ENCODE measurements at places on chromosomes 3 and 15.

DNA sequence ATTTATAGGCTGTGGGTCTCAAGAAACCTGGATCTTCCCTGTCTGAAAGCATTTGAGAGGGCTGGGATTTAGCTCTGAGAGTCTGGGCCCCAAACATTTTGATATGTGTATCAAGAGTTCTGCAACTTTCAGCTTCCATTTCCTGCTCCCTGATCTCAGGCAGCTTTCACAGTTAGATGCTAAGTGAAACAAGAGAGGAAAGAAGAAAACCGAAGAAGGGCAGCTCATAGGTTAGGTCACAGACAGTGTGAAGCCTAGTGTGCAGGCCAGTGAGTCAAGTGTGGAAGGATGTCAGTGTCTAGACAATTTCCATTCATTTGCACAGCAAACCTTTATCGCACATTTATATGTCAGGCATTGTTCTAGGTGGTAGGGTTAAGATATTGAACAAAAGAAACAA, 173.6 kb upstream of the PROK2 start:
- no peak for DNase-seq

- DNase-seq: no peak
Measured at GRCh38 chr15:83955806-83956265, 279.7 kb upstream of the GOLGA6L4 start.

DNA sequence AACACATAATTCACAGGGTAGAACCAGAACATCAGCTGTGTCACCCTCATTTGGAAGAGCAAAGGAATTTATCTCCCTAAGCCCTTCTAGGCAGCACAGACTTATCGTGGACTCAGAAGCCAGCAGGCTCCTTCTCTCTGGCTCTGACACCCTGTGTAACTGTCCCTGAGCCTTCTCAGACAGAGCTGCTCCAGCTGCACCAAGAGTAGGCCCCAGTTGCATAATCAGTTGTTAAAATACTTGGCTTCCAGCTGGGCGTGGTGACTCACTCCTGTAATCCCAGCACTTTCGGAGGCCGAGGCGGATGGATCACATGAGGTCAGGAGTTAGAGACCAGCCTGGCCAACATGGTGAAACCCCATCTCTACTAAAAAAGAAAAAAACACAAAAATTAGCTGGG, 49.4 kb upstream of the ACVR2B start:
- no peak for DNase-seq

- DNase-seq: no peak
Measured at GRCh38 chr3:45572755-45573154, 21.8 kb upstream of the LIMD1 start.

- DNase-seq: no peak
Measured at GRCh38 chr3:71397046-71397445, 186.5 kb downstream of the FOXP1 start.

DNA sequence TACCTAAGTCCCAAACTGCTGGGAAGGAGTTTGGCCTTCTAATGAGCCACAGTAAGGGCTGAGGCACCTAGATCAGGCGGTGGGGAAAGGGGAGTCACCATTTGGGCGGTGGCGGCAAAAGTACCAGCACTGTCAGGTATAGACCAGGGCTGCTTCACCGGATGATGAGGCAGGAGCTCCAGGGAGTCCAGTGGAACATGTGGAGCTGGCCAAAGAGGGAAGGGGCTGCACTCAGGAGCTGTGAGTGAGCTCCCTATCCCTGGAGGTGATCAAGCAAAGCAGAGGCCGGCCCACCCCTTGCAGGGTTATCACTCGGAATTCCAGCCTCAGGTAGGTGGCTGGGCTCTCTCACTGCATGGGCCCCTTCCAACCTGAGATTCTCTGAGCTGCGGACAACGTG, 108.4 kb downstream of the SEC22A start:
- no peak for DNase-seq

DNA sequence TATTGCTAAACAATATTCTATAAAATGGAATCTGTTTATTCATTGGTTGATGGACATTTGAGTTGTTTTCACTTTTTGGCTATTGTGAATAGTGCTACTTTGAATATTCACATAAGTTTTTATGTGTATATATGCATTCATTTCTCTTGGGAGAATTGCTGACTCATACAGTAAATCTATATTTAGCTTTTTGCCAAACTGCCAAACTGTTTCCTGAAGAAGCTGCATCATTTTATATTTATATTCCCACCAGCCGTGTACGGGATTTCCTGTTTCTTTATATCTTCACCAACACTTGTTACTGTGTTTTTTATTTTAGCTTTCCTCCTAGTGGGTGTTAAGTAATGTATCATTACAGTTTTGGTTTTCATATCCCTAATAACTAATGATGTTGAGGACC, 12.5 kb upstream of the TCAIM start:
- DNase-seq: no peak

GRCh38 chr3:159839561-159840379, 148.9 kb upstream of the IL12A start:
- no peak for DNase-seq

Measured in NCI-H748 treated with DMSO at 0.1 percent for 48 hours (cell line).